ENCODE measurements at places on chromosomes 7 and 10.
A peak's percentile ranks its signal among the peaks of the same experiment; 100 is the strongest.

DNA sequence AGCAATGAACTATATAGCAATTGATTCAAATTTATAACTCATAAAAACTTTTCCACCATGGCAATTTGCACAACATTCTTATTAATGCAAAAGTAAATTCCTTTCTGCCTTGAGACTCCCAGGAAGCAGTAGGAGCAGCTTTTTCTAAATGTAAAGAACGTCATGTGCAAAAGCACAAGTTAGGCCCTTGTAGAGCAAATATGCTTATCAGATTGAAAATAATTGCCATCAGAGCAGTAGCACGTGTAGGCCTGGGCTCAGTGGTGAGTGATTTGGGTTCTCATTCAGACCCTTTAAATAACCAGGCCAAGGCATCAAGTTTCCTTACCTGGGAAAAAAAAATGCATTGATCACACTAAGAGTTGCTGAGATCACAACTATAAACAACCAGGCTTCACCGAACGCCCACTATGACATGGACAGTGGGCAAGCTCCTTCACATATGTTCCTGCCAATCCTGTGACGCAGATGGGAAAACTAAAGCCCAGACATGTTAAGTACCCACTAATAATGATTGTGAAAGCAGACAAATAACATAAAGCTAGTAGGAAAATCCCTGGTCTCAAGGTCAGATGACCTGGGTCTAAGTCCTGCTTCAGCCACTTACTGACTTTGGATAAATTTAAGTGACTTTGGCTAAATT is 22.1 kb upstream of the SAR1A start:
- peak; percentile 58 for DNase-seq

GRCh38 chr10:54985732-54986131 is 184.7 kb upstream of the PCDH15 start:
- peak; percentile 37 for DNase-seq

- no peak for DNase-seq
Measured at GRCh38 chr7:144649120-144649519, 186.7 kb downstream of the TPK1 start.

DNA sequence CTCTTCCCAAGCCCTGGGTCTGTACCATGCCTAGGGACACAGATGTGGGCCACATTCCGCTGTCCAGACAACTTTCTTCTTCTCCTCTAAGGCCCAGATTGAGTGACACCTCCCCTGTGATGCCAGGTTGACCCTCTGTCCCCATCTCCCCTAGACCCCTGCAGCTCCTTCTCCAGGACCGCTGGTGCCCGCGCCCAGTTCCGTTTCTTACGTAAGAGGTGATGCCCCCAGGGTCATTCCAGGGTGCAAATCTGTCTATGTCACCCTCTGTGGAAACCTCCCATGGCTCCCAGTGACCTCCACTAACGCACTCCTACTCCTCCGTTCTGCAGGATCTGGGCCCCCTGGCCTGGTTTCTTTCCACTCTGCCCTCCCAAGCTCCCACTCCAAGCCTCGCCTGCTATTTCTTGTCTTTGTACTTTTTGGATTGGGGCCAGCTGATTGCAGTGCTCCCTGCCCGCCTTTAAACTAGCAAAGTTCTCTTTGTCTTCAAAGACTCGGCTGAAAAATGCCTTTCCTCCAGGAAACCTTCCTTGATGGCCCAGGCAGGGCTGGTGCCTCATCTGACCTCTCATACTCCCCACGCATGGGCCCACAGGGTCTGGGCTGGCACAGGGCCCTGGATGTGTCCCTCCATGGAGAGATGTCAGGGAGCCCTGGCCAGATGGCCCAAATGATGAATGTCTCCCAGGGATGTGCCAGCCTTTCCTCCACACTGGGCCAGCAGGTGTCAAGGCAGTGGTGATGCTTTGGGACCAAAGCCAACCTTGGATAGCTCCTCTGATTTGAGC is 21.3 kb upstream of the ELN start:
- DNase-seq = no peak

- DNase-seq = no peak
Measured at GRCh38 chr10:70312972-70313371, 29.2 kb upstream of the NPFFR1 start.

- DNase-seq = no peak
Measured at GRCh38 chr10:15223174-15223573, 54.7 kb upstream of the NMT2 start.

- no peak for DNase-seq
Measured at GRCh38 chr7:46220066-46220630, 299.1 kb upstream of the IGFBP3 start.

DNA sequence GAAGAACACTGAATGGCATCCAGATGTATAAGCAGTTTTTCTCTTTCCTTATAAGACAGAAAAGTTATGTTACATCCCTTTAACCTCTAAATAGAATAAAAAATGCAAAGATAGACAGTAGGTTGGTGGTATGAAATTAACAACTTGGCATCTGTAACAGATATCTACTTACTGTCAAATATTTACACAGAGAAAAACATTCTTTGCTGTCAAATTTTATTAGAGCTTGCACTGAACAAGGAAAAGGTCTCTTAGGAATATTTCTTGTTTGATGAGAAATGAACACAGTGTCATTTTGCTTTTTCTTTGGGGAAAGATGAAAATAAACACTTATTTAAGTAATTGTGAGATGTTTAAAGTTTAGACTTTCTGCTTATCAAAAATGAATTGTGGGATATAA is 65.6 kb upstream of the PCDH15 start:
- no peak for DNase-seq

- no peak for DNase-seq
Measured at GRCh38 chr7:115883629-115884028, 146.9 kb downstream of the TFEC start.

- DNase-seq = no peak
Measured at GRCh38 chr10:124125305-124126116, 32.1 kb upstream of the CHST15 start.

DNA sequence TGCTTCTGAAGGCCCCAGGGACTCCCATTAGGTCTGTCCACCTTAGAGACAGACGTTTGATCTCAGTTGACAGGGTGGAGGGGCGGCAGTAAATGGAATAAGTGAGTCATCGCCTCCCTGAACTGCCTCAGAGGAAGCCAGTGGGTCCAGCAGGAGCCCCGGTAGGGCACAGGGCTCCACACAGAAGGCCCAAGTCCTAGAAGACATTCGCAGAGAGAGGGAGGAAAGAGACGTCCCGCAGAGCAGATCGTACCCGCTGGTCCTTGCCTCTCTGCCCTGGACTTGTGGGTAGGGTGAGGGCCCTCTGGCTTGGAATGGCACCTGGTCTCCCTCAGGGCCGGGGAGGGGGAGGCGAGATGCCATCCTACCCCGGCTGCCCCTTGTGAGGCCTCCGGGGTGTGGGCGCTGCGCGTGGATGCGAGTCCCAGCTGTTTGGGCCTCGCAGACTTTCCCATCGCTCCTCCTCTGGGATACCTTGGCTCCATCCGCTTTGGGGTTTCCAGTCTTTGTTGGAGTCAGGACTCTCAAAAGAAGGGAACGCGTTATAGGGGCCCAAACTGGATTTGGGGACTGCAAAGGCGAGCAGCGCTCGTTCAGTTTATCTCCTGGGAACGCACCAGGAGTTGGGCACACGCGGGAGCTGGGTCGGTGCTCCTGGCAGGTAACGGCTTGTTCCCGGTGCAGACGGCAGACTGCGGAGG is 5.1 kb downstream of the TLX1 start:
- DNase-seq = no peak

DNA sequence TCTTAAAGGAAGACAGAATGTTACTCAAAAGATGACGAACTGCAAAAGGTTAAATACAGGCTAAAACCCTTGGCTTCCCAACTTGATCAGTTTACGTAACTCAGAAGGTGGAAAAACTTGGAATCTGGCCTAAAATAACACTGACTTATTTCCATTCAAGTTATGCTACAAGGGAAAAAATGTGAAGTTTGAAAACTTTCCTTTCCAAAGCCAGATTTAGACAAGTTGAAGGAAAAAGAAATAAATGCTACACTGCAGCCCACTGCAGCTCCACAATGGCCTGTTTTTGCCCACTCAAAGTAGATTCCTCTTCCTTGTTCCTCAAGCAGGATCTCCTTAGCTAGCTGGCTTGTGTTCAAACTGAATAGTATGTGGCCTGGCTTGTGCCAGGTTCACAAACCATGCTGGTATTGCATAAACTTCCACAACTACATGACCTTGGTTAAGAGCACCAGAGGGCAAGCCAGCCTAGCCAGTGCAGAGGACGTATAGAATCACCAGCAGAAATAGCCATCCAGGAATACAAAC is 166.2 kb downstream of the CPEB3 start:
- DNase-seq = no peak

DNA sequence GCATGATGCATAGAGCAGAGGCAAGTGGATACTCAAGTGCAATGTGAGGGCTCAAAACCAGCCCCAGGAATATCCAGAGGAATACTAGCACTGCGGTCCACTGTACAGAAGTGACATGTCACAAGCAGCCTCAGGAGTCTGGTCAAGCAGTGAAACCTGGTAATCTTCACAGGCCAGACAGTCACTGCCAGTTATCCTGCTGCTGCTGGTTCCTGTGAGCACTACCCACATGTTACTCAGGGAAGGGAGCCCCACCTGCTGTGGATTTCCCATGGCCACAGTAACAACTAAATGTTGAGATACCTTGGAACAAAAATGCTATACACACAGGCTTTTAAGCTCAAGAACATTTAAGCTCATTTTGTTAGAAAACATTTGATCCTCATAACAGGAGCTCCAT is 103.0 kb downstream of the RNF133 start:
- DNase-seq = no peak

DNA sequence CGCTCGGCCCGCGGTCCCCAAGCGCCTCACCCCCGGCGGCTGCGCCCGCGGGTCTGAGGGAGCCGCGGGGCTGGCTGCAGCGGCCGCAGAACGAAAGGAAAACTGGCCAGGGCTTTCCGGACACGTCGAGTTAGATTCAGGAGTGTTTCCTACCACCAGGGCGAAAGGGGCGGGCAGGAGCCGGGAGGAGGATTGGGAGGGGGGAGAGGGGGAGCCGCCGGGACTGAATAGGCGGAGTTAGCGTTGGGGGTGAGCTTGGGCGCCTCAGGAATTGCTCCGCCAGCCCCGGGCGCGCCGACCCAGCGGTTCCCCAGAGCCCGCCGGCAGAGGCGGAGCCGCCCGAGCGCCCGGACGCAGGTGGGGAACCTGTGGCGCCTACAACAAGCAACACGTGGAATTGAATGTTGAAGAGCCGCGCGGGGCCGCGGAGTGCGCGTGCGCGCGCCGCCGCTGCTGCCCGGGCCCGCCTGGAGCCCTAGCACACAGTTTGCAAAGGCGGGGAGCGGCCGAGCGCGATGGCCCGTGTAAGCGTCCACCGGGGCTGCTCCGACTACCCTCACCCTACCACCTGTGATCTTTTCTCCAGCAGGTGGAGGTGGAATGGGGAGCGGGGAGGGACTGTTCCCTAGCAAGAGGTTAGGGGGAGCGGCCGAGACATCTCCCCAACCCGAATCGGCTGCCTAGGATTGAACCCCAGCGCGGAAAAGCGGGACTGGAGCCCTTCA is at the start of gene CADPS2:
Gene CADPS2, minus strand, starts transcription at position 104 of the 725 bp plus-strand sequence. CDS start 123 bp downstream, outside the sequence.
- DNase-seq = peak; percentile 24

DNA sequence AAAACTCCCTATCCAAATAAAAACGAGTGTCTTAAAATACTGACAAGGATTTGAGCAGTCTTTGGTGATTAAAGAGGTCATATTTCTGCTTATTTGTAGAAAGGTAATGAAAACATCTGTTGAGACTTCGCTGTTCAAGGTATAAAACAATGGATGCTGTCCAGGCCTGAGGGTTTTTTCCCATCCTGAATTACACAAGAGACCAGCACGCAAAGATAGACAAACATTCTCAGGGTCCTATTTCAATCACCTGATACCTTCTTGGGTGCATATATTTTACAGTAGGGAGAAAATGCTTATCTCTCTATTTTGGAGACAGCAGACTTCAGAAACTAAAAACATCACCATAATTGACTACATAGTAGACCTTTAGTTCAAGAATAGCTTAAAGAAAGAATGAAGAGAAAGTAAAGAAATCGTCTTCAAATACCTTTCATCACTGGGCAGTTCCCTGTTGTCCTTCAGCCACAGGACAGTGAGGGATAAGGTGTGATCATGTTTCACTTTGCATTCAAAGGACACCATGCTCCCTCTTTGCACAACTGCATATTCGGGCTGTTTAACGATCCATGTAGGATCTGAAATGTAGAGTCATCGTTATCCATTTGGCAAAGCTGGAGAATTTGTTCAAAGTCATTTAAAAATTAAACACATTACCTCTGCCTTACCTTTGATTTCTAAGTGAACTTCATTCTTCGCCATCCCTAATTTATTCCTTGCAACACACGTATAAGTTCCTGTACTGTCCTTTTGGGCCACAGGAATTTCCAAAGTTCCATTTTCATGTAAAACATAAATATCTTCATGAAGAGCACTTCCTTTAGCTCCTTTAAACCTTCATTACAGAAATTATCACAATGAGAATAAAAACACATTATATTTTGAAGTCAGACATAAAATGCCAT is 63.7 kb upstream of the LAMB4 start:
- DNase-seq = no peak

GRCh38 chr7:45421806-45422205 is 152.4 kb upstream of the ADCY1 start:
- DNase-seq = no peak

GRCh38 chr7:27109466-27110185 is 7.1 kb upstream of the HOXA2 start:
- DNase-seq = no peak

GRCh38 chr10:96902731-96903358 is 70.7 kb downstream of the LCOR start:
- peak; percentile 23 for DNase-seq

GRCh38 chr7:26992670-26993069 is 103.1 kb downstream of the HOXA1 start:
- no peak for DNase-seq

GRCh38 chr7:74495112-74496086 is 41.7 kb downstream of the GTF2IRD1 start:
- DNase-seq = no peak

DNA sequence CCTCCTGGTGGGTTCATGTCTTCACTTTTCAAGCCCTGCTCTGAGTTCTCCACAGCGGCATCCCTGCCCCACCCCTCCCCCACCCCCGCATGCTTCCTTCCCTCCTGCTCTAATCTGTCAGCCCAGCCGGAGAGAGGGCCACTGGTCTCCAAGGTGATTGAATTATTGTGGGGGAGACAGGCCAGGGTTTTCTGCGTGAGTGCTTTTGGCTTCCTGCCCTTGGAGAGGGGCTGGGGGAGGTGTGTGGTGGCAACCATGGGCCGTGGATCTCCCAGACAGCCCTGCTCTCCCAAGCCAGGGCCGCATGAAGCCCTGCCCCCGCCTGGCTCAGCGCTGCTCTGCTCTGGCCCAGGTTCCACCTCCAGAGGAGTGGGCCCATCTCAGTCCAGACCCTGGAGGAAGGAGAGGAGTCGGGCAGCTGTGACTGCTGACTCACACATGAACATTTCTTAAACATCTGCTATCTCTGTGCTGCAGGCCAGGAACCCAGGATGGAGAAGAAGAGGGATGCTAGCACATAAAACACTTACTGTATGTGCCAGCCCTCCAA is 109.9 kb downstream of the ZMIZ1 start:
- DNase-seq = peak; percentile 31

GRCh38 chr10:60200012-60200681 is 189.5 kb downstream of the ANK3 start:
- DNase-seq = no peak

All from inflammatory macrophage treated with lipopolysaccharide for 4 hours (primary cell).